ENCODE measurements at places on chromosomes 2 and 18. TPM values are rescaled to one million over a fixed set of nuclear protein-coding genes. Genes with fewer than 3 reads are reported as not detected.
A peak's percentile ranks its signal among the peaks of the same experiment; 100 is the strongest.

CD226 gene
- total RNA-seq: 0.26 TPM

CXCR4 gene
- 7.5 TPM for total RNA-seq

HOXD10 gene
- total RNA-seq: not detected

EPAS1 gene
- total RNA-seq: 144 TPM

UGP2 gene
- total RNA-seq: 99.3 TPM

CPO gene
- total RNA-seq: not detected

TMBIM1 gene
- total RNA-seq: 205 TPM

GATA6 gene
- total RNA-seq: 5.2 TPM

CNOT9 gene
- 31.4 TPM for total RNA-seq

- DNase-seq: peak; percentile 28
Observed at GRCh38 chr18:8396254-8396653, 213.0 kb upstream of the RAB12 start.

GRCh38 chr2:220962556-220962955 lies 609.5 kb downstream of the EPHA4 start:
- DNase-seq: no peak

GRCh38 chr18:80163183-80163582 lies 54.1 kb downstream of the ADNP2 start:
- DNase-seq: no peak

- no peak for DNase-seq
Observed at GRCh38 chr2:61900281-61900680, 5.2 kb upstream of the COMMD1 start.

DNA sequence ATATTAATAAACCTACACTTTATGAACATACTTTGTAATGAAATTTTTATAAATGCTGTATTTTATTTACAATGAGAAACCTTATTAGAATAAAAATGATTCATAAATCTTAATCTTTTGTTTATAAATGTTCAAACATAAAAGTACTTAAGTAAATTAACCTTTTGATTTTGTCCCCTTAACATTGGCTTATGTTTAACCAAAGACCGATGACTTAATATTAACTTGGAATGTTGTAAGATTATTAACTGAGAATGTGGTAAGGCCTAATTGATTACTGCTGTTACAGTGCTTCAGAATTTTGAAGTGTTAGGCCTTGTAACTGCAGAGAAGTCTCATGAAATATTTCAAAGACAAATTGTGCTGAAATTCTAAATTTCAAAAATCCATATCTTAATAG lies 5.7 kb downstream of the CPS1 start:
- no peak for DNase-seq

DNA sequence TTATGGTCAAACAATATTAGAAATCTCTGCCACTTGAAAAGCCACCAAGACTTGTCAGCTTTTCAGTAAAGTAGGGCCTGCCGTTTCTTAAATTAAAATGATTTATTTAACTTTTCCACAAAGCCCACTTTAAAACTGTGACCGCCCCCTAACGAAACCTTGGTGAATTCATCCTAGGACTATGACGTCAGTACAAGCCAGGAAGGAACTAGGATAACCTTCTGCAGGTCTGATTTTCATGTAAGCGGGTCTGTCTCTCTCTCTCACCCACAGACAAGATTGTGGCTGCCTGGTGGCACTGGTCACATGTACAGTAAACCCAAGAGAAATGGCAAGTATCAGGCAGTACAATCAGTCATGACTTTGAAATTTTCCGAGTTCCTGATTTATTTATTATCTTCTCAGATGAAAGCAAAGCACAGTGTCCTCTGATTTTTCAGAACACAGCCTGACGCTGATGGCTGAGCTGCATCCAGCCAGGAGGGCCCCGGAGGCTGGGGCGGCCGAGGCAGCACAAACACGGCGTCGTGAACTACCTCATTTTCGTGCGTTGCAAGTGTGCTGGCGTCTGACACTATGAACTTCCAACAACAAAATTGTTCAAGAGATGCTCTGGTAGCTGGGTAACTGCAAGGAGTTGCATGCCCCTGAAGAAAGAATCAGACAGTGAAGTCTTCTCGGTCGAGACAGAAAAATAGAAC lies 18.9 kb downstream of the SALL3 start:
- DNase-seq: no peak

DNA sequence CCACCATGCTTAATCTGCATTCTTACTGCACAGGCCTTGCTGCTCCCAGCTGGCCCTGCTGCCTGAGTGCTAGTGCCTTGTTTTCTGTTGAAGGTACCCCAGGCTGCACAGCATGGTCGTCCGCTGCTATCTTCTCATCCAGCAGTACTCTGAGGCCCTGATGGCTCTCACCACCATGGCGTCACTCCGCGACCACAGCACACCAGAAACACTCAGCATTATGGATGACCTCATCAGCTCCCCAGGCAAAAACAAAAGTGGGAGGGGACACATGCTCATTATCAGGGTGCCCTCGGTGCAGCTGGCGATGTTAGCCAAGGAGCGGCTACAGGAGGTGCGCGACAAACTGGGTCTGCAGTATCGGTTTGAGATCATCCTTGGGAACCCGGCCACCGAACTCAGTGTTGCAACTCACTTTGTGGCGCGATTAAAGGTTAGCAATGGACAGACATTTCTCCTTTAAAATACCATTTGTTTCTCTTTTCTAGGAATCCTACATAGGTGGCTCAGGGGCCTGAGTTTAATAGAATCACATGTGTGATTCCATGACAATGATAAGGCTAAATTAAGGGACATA lies 110.5 kb downstream of the ESCO1 start:
- DNase-seq: no peak

GRCh38 chr18:14999085-14999975 lies 251.4 kb downstream of the ANKRD30B start:
- DNase-seq: no peak

DNA sequence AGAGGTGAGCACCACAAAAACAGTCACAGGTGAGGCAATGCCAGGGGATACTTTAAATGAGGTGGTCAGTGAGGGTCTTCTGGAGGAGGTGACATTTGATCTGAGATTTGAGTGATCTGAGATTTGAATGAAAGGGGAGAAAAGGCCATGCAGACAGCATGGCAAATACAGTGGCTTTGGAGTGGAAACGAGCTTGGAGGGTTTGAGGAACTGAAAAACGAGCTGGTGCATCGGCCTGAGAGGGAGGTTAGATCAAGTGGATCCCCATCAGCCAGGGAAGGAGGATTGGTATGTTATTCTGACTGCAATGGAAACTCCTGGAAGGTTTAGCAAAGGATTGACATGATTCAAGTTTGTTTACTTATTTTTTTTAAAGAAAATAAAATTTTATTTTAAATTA lies 245.1 kb downstream of the KCNS3 start:
- no peak for DNase-seq

DNA sequence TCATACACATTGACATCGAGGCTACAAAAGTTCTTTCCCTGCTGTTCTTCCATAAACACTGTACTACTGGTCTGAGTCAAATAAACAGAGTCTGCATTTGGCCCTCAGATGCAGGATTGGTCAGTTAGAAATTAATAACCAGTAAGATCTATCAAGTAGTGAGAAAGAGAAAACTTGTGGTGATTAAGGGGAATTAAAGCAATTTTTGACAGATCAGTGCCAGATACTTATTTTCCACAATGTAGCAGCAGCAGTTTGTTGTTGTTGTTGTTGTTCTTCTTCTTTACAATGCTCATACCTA lies 85.0 kb downstream of the IKZF2 start:
- DNase-seq: no peak

- peak; percentile 79 for DNase-seq
Observed at GRCh38 chr2:1931003-1931914, 186.9 kb upstream of the PXDN start.

DNA sequence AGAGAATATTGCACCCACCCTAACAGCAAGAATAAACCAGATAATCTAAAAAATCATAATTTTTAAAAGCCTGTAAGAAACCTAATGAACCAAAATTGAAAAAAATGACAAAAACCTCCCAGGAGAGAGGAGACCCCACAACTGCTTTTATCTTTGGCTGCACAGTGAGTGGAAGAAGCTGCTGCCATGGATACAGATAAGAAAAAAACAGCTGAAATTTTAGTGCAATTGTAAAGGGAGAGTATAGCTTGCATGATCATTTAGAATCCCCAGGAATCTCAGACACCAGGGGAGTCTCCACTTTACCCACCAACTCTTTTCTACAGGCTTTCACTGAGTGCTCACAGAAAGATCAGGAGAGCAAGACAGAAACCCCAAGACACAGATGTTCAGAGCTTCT lies 338.1 kb upstream of the NCKAP5 start:
- no peak for DNase-seq

DNA sequence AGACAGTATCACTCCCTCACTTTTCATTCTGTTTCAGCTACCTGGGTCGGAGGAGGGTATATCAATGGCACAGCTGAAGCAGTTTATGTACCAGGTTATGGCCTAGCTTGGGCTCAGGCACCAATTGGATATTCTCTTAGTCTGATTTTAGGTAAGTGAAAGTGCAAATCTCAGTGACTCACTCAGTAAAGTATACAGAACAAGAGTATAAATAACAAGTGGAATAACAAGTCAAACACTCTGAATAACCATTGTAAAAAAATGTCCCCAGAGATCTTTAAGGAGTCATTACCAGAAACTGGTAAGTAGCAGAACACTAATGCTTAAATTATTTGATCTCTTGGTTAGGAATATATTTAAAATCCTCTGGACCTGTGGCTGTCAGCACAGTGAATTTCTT lies 5.7 kb downstream of the SLC5A7 start:
- DNase-seq: no peak

DNA sequence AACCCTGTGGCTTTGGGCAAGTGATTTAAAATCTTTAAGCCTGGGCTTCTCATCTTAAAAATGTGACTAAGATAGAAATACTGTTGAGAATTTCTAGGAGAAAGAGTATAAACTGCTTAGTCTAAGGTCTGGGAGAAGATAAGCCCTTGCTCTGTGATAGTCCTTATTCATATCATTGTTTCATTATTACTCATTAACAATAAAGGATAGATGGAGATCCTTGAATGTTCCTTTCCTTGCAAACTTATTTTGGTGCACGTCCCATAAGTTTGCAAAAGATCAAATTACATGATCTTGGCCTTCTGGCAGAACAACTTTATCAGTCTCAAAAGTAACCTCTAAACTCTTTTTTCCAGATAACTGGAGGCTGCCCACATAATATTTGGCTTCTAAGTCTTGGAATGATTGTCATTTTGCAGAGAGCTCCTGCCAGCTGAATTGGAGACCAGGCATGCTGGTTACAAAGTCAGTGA lies 138.3 kb downstream of the FAM124B start:
- no peak for DNase-seq

GRCh38 chr2:172864182-172864581 lies 128.5 kb downstream of the RAPGEF4 start:
- no peak for DNase-seq

GRCh38 chr2:150066490-150066889 lies 421.0 kb downstream of the RND3 start:
- no peak for DNase-seq

GRCh38 chr2:145530653-145531052 lies 1010.7 kb upstream of the ZEB2 start:
- no peak for DNase-seq

DNA sequence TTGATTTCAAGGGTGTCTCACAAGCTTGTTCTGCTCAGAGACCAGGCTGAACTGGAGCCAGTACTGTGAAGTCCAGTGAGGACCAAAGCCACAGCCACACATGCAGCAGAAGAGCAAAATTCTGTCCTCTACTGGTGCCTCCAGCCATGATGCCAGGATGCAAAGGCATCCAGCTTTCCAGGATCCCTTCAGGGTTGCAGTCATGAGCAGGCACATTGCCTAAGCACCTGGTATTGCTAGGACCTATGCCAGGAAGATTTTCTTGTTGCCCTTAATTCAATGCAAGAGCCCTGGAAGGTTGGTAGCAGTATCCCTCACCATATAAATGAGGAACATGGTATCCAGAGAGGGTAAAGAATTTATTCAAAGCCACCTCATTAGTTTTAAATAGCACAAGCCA lies 78.9 kb upstream of the CYRIA start:
- no peak for DNase-seq

DNA sequence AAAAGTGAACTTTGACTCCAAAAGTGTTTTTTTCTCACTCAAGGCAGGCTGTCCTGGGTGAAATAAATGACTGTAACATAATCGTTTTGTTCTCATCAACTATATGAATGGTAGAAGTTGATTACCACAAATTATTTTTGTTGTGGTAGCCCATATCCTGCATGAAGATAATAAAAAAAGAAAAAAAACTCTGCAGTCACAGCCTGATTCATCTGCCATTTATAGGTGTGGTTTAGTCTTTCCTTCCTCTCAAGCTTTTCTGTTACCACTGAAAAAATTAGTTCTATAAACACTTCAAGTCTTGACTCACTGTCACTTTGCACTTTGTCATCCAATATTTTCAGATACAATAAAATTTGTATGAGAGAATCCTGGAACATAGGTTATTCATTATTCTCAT lies 522.0 kb downstream of the PLCL1 start:
- no peak for DNase-seq

- DNase-seq: no peak
Observed at GRCh38 chr2:159086826-159087225, 118.4 kb downstream of the TANC1 start.

DNA sequence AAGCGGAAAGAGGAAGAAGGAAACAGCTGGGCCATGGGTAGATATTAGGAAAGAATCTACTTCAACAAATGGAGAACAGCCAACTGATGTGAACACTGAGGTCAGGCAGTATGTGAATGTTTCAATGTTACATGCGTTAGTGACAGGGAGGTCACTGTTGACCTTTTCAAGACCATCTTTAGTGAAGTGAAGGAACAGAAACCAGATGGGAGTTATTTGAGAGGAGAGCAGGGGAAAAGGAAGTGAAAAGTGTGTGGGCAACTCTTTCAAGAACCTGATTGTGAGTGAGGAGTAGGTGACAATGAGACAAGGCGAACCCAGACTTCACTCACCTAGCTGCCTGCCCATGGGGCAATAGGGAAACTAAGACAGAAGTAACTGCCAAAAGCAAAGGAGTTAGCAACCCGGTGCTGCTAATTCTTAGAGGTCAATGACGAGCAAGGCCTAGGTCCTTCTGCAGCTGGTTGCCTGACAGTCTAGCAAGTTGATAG lies 67.0 kb downstream of the SP3 start:
- DNase-seq: no peak

DNA sequence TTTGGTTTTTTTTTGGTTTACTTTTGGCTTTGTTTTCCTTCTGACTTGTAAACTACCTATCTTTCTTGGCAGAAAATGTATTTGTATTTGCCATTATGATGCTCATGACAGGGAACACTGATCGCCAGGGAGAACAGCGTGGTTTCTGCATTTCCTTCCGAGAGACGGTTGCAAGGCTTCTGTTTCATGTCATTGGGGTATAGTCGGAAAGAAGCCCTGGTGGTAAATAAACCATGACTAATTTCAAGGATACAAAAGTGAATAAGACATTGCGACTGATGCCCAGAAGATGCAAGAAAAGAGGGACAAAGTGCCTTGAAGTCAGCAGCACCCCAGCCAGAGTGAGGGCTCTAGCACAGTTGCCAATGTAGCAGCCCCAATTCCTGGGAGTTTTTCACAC lies 4.2 kb upstream of the CAPN14 start:
- DNase-seq: no peak

GRCh38 chr2:1052771-1053191 lies 102.1 kb downstream of the SNTG2 start:
- no peak for DNase-seq

- no peak for DNase-seq
Observed at GRCh38 chr18:10213526-10213925, 240.9 kb upstream of the APCDD1 start.

All from lower leg skin (tissue), 4 donors.